ENCODE measurements at places on chromosomes 2 and 18.

DNA sequence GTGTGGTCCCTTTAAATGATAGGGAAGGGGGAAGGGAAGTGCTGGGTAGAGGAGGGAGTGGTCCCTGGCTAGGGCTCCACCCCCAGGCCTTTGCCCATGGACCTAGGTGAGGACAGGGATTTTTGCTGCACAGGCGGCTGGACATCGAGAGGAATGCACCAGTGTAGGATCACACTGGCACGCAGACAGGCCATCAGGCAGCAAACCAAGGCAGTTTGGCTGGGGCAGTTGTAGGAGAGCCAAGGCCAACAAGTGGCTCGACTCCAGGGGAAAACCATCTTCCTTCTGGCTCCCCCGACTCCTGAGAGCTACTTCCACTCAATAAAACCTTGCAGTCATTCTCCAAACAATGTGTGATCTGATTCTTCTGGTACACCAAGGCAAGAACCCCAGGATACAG is 402.0 kb upstream of the LRRTM1 start:
- DNase-seq: no peak

- DNase-seq: no peak
Measured at GRCh38 chr18:58687871-58688308, 16.6 kb downstream of the MALT1 start.

DNA sequence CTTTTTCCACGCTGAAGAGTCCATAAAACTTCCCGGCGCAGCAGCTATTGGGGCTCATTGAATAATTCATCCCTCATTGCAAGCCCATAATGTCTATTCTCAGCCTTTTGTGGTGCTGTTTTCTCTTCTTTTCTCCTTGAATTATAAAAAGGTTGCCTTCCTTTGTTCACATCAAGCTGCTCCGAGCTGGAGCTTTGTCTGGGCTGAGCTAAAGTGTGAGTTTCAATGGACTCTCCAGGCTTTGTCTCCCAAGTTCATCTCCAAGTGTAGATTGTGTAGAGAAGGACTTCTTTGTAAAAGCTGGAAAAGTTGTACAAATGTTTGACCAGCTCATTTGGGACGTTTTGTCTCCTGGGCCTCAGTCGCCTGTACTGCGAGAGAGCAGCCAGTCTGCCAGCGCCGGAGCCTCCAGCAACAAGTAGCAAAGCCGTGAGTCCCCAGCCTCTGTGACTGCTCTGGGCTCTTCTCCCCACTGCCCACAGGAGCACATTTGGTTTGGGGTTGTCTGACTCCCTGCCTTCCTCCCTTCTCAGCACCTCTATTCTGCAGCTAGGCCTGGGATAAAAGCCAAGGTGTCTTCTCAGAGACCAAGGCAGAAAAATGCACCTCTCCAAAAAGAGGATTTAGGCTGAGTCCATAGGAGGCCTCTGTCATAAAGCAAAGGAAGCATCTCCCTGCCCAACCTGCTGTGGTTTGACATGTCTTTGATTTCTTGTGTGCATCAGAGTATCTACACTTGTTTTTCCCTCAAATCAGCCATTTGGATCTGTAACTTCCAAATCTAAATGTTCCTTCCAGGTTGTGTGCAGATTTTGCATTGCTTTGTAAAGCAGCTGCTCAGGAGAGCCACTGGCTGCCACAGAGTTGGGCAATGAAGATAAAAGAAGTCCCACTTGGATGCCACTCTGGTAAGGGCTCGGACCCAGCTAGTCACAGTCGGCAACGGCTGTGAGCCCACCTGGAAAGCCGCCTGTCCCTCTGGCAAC is 6.4 kb downstream of the PAX3 start:
- DNase-seq: no peak

- DNase-seq: no peak
Measured at GRCh38 chr18:79400091-79400590, 4.4 kb downstream of the NFATC1 start.

- DNase-seq: no peak
Measured at GRCh38 chr18:22822024-22822423, 111.1 kb upstream of the RBBP8 start.

GRCh38 chr2:39567507-39567906 is 98.2 kb upstream of the TMEM178A start:
- no peak for DNase-seq
